ENCODE measurements at places on chromosomes 4 and X.
A peak's percentile ranks its signal among the peaks of the same experiment; 100 is the strongest.

GRCh38 chr4:11529625-11530201 lies 101.0 kb upstream of the HS3ST1 start:
- DNase-seq = no peak

GRCh38 chrX:11558972-11559371 lies 106.7 kb downstream of the ARHGAP6 start:
- no peak for DNase-seq

DNA sequence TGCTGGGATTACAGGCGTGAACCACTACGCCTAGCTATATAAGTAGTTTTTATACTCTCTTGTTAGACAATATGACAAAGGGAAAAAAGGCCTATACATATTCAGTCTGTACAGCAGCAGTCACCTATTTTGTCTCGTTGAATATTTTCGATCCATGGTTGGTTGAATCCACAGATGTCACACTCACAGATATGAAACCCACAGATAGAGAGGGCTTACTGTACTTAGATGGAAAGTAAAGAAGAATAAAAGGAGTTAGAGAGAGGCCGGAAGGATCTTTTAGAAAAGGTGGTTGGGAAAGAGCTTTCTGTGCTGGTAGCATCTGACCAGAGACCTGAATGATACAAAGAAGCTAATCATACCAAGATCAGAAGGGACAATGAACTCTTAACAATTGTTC lies 38.3 kb upstream of the SPINK2 start:
- no peak for DNase-seq

GRCh38 chrX:146967306-146967705 lies 152.8 kb upstream of the CXorf51A start:
- DNase-seq = no peak

- DNase-seq = peak; percentile 90
Observed at GRCh38 chr4:176538217-176538925, 218.6 kb downstream of the SPCS3 start.

DNA sequence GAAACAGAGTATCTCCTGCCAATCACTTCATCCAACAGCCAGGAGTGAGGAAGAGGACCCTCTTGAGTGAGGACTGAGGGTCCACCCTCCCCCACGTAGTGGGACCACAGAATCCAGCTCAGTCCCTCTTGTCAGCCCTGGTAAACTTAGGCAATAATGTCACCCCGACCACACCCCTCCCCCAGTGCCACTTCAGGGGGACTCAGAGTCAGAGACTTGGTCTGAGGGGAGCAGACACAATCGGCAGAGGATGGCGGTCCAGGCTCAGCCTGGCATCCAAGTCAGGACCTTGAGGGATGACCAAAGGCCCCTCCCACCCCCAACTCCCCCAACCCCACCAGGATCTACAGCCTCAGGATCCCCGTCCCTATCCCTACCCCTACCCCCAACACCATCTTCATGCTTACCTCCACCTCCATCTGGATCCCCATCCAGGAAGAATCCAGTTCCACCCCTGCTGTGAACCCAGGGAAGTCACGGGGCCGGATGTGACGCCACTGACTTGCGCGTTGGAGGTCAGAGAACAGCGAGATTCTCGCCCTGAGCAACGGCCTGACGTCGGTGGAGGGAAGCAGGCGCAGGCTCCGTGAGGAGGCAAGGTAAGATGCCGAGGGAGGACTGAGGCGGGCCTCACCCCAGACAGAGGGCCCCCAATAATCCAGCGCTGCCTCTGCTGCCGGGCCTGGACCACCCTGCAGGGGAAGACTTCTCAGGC lies at the start of the genes CSAG1 and MAGEA12:
Gene CSAG1, minus strand, starts transcription at position 461 of the 715 bp plus-strand sequence. CDS start 1,261 bp downstream, outside the sequence.
Gene MAGEA12, plus strand, starts transcription at position 497 of the 715 bp plus-strand sequence. CDS start 2,405 bp downstream, outside the sequence.
- no peak for DNase-seq

DNA sequence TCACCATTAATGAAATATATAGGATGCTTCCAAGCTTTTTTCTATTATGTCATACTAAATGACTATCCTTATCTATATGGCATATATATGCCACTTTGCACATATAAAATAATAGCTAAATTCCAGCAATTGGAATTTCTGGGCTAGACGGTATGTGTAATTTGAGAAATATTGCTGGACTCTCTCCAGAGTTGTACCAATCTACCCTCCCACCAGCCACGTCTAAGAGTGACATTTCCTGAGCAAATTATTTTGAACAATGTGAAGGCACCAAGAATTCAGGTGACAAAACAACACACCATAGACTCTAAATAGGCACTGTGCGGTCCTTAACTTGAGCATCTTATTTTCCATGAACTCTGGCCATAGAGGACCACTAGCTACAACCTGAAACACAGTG lies 62.3 kb downstream of the RFC1 start:
- DNase-seq = no peak

- DNase-seq = no peak
Observed at GRCh38 chrX:25287521-25287920, 271.8 kb upstream of the ARX start.

DNA sequence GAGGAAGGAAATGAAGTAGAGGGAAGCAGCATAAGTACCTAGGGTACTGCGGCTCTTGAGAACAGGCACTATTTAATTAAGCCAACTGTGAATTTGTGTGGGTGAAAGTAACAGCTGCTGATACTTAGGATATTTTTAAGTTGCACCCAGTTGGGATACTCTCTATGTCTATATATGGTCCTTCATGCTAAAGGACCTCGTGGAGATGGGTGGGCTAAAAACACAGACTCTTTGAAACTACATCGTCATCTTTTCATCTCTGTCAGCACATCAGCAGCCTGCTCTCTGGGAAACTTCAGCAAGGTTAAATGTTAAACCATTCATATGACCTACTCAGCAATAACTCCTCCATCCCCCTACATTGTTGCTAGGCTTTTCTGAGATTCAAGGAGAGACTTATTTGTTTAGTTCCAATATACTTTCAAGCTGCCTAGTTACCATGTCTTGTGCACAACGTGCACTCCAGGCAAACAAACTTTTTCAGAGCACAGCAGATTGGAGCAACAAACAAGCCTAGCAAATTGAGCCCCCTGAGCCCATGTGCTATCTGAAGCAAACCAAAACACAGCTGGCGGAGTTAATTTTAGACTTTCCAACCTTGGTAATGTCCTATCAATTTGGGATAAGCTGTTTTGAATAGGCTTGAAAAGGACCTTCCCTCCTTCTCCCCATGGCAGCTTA lies 6.2 kb upstream of the MOB1B start:
- DNase-seq = no peak

GRCh38 chrX:136204571-136204970 lies 46.6 kb downstream of the MAP7D3 start:
- DNase-seq = peak; percentile 64

DNA sequence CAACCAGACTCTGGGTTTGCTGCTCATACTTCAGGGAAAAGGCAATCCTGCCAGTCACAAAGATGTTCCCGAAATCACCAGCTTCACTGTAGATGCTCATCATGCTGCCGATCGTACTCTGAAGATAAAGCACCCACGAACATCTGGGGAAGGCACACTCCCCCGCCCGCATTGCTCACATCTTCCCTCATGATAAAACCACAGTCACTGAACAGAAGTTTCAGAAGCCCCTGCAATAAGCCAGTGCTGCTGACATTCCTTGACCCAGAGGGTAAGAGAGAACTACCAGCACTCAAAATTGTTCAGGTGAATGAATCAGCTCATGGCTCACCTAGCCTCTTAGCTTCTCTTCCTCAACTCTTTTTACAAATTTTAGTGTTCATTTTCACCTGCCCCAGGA lies 43.1 kb downstream of the SRPX2 start:
- DNase-seq = no peak

GRCh38 chr4:15704129-15704528 lies 1.3 kb downstream of the BST1 start:
- DNase-seq = no peak

DNA sequence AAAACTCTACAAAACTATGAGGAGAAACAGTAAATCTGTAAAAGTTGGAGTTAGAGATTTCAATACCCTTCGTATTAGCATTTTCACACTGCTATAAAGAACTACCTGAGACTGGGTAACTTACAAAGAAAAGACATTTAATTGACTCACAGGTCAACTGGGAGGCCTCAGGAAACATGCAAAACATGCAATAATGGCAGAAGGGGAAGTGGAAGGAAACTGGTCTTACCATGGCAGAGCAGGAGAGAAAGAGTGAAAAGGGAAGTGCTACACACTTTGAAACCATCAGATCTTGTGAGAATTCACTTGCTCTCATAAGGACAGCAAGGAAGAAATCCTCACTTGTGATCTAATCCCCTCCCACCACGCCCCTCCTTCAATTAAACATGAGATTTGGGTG lies 949.9 kb downstream of the TECRL start:
- no peak for DNase-seq

GRCh38 chrX:13196782-13197181 lies 123.1 kb downstream of the ATXN3L start:
- no peak for DNase-seq

DNA sequence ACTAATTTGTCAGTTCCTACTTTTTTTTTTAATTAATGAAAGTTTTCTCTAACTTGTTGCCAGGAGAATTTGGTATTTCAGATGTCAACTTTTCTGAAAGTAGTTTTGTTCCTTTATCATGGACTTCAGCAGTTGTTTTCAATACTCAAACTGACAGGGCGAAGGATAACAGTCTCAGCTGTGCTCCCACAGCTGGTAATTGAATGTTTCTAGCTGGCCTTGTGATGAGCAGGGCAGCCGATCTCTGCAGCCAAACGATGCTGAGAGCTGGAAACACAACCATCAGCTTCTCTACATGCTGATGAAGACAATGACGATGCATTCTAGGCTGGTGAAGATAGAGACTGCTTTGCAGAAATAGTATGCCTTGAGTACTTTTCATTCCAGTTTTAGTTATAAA lies 130.0 kb upstream of the MAP9 start:
- no peak for DNase-seq

DNA sequence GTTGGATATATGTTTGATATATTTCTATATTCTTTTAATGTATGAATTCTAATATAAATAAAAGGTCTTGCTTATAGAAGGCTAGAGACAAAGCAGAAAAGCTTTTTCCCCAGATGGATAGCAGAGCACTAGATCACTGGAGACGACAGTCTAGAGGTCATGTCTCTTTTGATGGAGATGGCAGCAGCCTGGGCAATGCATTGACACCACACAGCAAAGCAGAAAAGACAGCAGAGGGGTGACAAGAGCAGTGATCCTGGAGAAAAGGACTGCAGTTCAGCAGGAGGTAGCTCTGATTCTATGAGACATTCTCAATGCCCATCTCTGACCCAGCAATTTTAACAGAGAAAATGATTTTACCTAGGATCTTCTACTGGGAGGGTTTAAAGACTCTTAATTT lies 210.6 kb downstream of the DTHD1 start:
- no peak for DNase-seq

GRCh38 chr4:76028350-76028765 lies 5.1 kb upstream of the CXCL10 start:
- no peak for DNase-seq

- DNase-seq = no peak
Observed at GRCh38 chr4:8613421-8614364, 21.1 kb downstream of the CPZ start.

DNA sequence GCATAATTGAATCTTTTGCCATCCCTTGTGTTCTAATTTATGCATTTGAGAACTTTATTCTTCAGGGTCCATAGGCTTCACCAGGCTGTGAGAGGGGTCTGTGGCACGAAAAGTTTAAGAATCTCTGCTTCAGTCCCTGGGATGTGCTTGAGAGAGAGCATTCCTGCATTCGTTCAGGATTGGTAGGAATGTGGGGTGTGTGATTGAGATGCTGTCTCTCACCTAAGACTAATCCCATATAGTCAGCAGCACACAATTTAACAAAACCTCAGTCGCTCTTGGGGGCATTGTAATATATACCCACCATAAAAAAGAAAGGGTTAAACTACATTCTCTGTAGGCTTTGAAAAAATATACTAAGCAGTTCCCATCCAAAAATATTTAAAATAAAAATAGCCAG lies 41.7 kb downstream of the PTTG2 start:
- DNase-seq = no peak

- DNase-seq = no peak
Observed at GRCh38 chrX:122596998-122597397, 587.1 kb upstream of the GRIA3 start.

GRCh38 chr4:52574036-52574435 lies 85.1 kb downstream of the USP46 start:
- no peak for DNase-seq

GRCh38 chr4:162682651-162683050 lies 484.0 kb downstream of the NAF1 start:
- DNase-seq = no peak

GRCh38 chr4:138050601-138051000 lies 191.5 kb downstream of the SLC7A11 start:
- DNase-seq = no peak

DNA sequence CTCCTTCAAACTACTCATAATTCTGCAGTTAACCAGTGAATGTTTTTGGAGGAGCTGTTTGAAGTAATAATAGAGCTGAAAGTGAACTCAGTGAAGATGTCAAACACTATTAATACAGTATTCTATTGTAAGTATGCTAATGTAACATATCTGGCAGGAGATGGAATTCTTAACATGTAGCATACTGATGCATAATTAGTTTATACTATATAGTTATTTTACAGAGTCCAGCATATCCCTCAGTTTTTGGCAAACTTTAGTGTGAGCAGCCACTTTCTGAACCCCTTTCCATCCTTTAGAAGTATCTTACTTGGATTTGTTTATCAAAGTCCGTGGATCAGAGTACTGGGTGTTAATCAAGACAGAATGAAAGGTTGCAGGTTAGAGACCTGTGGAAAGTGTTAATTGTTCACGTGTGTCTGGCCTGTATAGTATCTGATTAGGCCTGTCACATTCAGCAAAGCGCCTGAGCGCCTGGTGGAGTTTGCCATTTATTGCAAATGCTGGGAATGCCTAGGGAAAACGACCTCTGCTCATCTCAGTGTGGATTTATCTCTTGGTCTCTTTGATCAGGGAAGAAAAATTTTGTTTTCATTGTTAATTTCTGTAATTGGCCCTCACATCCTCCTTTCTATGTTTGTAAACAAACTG lies 251.7 kb upstream of the MAD2L1 start:
- no peak for DNase-seq

GRCh38 chr4:38426532-38426931 lies 237.5 kb upstream of the KLF3 start:
- DNase-seq = no peak

- peak; percentile 29 for DNase-seq
Observed at GRCh38 chr4:56139241-56139827, 190.6 kb downstream of the CEP135 start.

- no peak for DNase-seq
Observed at GRCh38 chr4:85607624-85608023, 132.7 kb downstream of the ARHGAP24 start.

All from fibroblast of skin of right biceps (primary cell).